ENCODE measurements at places on chromosomes 7 and 10. TPM values are rescaled to one million over a fixed set of nuclear protein-coding genes. Genes with fewer than 3 reads are reported as not detected.

HYCC1 gene
- total RNA-seq = 197 TPM

DNA sequence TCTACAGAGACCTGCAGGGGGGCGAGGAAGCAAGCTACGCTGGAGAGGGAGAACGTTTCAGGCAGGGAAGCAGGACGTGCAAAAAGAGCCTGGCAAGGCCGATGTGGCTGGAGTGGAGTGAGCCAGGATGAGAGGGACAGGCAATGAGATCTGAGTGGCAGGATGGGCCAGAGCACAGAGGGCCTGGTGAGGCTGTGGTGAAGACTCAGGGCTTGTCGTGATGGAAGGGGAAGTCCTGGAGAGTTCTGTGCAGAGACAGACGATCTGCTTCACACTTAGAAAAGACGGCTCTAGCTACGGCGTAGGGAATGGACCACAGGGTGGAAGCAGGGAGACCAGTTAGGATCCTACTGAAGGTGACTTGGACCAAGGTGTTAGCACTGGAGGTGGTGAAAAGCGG is 87.0 kb downstream of the SH3PXD2A start:
- peaks cover 33% of the 10 kb centered on the region for H3K4me1 ChIP-seq
- H3K27me3 ChIP-seq = no peaks in the 10 kb centered on the region
- no peak overlapping the region for H3K27ac ChIP-seq
- no peak overlapping the region for H3K4me3 ChIP-seq
- DNase-seq = no peak
- no peaks in the 10 kb centered on the region for H3K36me3 ChIP-seq

OR6B1 gene
- total RNA-seq = not detected

MMP21 gene
- total RNA-seq = 0.26 TPM

DNA sequence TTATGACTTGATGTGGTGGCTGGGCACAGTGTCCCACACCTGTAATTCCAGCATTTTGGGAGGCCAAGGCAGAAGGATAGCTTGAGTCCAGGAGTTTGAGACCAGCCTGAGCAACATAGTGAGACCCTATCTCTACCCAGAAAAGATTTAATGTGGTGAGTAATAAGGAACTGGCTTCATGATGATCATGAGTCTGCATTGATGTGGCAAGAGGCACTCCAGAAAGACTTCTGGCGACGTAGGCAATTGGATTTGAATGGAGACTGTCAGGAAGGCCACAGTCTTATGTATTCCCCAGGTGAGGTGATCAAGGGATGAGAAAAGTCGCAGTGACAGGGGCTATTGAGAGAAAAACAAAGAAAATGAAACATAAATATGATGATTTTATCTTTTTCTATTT is 138.0 kb downstream of the CACNB2 start:
- DNase-seq = no peak
- H3K27ac ChIP-seq = no peak overlapping the region
- no peak overlapping the region for H3K4me3 ChIP-seq

COL13A1 gene
- 6.4 TPM for total RNA-seq

DNA sequence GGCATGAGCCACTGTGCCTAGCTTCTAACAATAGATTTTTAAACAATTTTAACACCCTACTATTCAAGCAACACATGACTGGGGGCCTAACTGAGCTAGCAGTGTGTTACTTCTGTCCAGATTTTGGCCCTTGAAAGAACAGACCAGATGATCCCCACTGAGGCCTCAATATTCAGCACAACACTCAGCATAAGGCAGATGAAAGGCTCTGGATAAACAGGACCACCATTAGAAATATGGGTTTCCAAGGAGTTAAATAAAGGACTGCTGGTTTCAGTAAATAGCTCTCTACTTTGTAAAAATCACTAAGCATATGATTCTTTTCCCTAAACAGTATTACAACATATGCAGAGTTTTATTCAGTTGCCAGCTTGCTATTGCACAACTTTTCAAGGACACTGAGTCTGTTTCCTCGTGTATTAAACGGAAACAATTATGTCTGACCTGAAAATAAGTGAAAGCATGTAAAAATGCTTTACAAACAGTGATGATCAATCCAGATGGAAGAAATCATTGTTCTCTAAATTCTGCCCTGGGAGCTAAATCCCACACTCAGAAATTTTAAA is 23.8 kb upstream of the FZD1 start:
- no peaks in the 10 kb centered on the region for H3K36me3 ChIP-seq
- peaks cover 14% of the 10 kb centered on the region for H3K4me1 ChIP-seq
- H3K27ac ChIP-seq = no peak overlapping the region
- H3K27me3 ChIP-seq = no peaks in the 10 kb centered on the region

DNA sequence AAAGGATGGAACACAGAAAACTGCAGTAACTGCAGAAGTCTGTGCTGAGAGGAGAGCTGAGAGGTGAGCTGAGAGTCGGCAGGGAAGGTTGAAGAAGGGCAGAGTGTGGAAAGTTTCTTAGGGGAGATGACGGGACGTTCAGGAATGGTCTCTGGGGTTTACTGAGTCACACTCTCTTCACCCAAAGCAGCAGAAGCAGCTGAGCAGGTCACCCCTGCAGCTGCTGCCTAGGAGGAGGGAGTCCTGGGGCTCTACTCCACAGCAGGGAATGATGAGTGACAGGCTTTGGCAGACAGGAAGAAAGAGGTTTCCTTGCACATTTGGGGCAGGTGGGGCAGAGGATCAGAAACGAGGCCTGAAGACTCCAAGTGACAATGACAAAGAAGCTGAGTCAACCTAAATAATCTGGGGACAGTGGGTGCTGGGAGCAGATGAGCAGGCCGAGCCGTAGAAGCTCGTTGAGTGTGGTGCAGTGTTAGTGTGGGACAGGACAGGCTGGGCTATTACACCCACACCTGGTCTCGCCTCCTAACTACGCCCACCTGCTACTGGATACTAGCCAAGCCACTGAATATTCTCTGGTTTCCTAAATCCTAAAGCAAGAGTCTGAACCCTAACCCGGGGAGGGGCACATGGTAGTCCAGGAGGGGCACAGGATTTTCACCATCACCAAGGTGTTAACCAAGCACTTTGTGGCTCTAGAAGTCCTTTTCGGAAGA is 24.9 kb downstream of the BEND7 start:
- no peak overlapping the region for H3K27ac ChIP-seq
- no peaks in the 10 kb centered on the region for H3K36me3 ChIP-seq
- H3K27me3 ChIP-seq = no peaks in the 10 kb centered on the region
- H3K4me3 ChIP-seq = no peak overlapping the region
- no peaks in the 10 kb centered on the region for H3K4me1 ChIP-seq

- DNase-seq = no peak
- H3K27ac ChIP-seq = no peak overlapping the region
- no peaks in the 10 kb centered on the region for H3K27me3 ChIP-seq
Observed at GRCh38 chr7:51182636-51183166, 133.9 kb downstream of the COBL start.

DNA sequence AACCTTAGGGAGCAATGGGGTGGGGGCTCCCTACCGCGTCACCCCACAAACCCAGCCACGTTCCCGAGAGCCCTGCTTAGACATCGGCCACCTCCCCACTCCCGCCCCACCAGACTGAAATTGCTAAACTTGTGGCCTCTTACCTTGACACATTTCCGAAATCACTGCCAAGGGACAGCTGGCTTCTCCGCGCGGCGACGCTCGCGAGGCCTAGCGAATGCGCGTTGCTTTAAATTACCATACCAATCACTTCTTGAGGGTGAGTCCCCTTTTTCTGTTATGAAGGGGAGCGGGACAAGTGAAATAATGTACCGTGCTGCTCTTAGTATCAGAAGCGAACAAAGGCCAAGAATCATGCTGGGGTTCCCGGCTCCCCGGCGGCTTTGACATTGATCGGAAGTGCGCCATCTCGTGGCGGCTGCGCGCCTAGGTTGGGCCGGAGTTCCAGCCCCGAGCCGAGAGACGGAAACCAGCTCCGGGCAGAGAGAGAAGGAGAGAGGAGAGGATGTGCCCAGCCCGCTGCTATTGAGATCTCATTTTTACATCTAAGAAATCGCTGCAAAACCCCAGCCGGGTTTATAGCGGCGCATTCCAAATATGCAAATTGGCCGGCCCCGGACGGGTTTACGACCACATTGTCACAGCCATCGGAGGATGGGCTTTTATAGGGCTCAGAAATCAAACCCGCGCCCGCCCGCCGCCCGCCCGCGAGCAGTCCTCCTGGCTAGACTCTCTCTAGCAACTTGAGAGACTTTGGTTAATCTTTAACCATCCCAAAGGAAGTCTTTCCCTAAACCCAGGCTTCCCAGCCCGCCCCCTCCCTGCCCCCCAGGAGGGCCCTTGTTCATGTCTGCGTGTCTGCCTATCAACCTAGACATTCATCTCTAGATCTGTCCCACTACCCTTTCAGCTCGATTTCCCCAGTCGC is 5.3 kb downstream of the HOXA11 start:
- peak; percentile 23 for DNase-seq
- no peak overlapping the region for H3K4me3 ChIP-seq
- no peak overlapping the region for H3K27ac ChIP-seq
- peaks cover 53% of the 10 kb centered on the region for H3K27me3 ChIP-seq
- no peaks in the 10 kb centered on the region for H3K36me3 ChIP-seq
- no peaks in the 10 kb centered on the region for H3K4me1 ChIP-seq

- no peak overlapping the region for H3K4me3 ChIP-seq
- H3K27me3 ChIP-seq = no peaks in the 10 kb centered on the region
- DNase-seq = peak; percentile 8
Observed at GRCh38 chr10:116044801-116045248, 228.2 kb downstream of the GFRA1 start.

- H3K4me1 ChIP-seq = no peaks in the 10 kb centered on the region
- no peak overlapping the region for H3K4me3 ChIP-seq
Observed at GRCh38 chr7:116483271-116483942, 16.1 kb upstream of the CAV2 start.
